ENCODE measurements at places on chromosomes 5 and 9.

- DNase-seq, result no peak
These were observed 34.7 kb downstream of the TRIP13 start for GRCh38 chr5:927172-928015.

DNA sequence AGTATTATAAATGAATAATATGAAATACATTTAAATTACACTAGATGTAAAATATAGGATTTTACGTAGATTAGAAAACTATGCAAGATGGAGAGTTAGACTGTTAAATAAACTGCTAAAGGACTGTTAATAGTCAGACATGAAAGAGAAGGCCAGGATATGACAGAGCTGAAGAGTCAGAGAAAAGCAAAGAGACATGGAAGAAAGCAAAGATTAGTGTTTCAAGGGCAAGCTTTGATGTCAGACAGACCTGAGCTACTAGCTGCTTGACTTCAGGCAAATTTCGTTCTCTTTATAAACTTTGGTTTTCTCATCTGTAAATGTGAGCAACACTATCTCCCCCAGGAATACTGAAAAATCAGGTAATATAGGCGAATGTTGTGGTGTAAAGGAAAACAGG lies 161.3 kb downstream of the RAPGEF6 start:
- DNase-seq, result no peak

- DNase-seq, result no peak
These were observed 30.7 kb downstream of the LHX2 start for GRCh38 chr9:124042201-124042721.

DNA sequence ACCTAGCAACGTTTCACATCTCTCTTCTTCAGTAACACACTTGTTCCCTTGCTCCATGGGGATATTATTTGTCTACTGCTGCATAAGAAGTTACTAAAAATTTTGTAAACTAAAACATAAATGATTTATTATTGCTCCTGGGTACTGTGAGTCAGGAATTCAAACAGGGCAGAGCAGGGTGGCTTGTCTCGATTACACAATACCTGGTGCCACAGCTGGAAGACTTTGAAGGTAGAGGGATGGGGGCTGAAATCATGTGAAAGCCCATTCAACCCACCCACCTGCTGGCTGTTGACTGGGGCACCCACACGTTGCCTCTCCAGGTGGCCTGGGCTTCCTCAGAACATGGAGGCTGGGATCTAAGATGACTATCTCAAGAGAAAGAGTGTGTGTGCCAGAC lies 213.2 kb downstream of the ESM1 start:
- no peak for DNase-seq

GRCh38 chr5:74394528-74394915 lies 246.0 kb downstream of the ENC1 start:
- DNase-seq, result peak; percentile 48

Data from GM23338 (cell line).